Stimulated activated CD8-positive, alpha-beta memory T cell treated with anti-CD3 and anti-CD28 coated beads, Interleukin-12 subunit alpha, Interleukin-12 subunit beta, amount 100 ng/mL, for 1 hour (primary cell): ENCODE measurements at places on chromosomes 1 and 21.

GRCh38 chr1:66335859-66336640, 197.9 kb upstream of the SGIP1 start:
- peak; percentile 44 for DNase-seq

- no peak for DNase-seq
Observed at GRCh38 chr1:63618011-63618410, 24.8 kb downstream of the PGM1 start.

GRCh38 chr1:15952317-15953258, 23.3 kb downstream of the ZBTB17 start:
- DNase-seq, result no peak

- DNase-seq, result no peak
Observed at GRCh38 chr1:9782116-9782751, 41.5 kb downstream of the CLSTN1 start.

DNA sequence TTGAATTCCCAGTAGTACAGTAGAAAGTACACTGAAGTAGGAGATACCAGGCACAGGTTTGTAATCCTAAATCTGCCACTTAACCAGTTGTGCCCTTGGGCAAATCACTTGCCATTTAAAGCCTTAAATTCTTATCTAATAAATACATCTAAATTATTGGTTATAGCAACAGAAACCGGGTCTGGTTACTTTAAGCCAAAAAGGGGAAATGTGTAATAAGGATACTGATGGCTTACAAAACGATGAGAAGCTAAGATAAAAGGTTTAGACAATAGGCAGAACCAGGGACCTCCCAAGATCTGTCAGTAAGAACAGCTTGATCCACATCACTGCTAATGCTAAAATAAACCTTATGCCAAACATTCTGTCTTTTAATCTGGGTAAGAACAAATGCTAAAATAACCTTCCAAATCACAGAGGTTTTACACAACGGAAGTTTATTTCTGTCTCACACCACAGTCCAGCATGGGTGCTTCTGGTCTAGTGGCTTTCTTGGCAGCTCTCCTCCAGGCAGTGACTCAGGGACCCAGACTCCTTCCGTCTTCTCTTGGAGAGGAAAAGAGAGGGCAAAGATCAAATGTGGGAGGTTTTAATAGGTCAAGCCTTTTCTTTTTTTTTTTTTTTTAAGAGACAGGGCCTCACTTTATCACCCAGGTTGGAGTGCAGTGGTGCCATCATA, 16.5 kb upstream of the ZMYM1 start:
- DNase-seq, result no peak

DNA sequence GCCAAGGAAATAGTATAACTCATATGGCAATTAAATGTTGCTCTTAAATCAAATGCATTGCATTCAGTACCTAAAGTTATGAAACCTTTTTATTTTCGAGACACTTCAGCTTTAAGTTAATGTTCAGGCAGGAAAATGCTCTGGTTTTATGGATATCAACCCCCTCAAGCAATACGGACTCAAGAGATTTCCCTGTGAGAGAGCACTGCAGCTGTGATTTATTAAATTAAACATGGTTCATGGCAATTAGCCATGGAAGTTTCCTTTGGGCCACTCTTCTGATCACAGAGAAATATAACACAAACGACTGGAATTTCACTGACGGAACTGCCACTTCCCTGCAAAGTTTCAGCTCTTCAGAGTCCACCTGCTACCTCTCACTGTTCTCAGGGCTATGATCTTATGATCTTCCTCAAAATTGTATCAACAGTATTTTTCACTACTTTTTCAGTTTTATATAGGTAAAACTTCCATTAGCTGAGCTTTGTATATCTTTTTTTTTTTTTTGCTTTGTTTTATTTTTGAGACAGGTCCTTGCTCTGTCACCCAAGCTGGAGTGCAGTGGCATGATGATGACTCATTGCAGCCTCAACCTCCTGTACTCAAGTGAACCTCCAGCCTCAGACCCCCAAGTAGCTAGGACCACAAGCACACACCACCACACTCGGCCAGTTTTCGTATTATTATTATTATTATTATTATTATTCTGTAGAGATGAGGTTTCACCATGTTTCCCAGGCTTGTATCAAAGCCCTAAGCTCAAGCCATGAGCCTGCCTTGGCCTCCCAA, 923.1 kb upstream of the TMPRSS15 start:
- DNase-seq, result no peak

DNA sequence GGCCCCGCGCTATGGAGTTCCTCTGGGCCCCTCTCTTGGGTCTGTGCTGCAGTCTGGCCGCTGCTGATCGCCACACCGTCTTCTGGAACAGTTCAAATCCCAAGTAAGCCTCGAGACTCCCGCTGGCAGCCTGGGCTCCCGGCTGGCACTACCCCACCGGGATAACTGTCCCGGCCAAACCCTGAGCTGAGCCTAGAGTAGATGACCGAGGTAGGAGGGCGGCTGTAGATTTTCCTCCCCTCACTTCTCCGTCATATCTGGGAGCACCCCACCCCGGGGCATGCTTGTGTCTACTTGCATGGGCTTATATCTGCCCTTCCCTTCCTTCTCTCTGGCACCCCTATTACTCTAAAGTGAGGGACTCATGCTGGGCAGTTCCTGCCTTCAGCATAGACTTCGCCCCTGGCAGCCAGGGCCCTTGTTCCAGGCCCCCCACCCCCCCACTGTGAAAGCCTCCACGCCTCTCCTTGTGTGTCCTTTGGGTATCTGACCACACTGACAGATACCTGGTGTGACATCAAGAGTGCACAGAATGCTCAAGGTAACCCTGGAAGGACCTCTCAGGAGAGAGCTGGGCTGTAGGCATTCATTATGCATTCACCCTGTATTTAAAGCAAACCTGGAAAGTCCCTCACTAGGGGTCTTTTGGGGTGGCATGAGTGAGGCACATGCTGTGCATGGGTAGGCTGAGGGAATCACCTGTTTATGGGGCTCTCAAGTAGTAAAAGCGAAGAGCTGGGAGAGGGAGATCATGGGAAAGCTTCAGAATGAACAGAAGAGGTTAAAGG, 485 bp downstream of the EFNA1 start:
- no peak for DNase-seq

DNA sequence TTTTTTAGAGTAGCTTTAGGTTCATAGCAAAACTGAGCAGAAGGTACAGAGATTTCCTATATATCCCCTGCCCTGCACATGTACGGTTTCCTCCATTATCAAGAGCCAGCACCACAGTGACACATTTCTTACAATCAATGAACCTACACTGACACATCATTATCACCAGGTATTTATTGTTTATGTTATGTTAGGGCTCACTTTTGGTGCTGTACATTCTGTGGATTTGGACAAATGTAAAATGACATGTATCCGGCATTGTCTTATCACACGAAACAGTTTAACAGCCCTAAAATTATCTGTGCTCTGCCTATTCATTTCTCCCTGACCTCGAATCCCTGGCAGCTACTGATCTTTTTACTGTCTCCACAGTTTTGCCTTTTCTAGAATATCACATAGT, 93.7 kb upstream of the DPH5 start:
- no peak for DNase-seq

GRCh38 chr21:44913425-44914175, 7.1 kb downstream of the ITGB2 start:
- DNase-seq, result no peak

DNA sequence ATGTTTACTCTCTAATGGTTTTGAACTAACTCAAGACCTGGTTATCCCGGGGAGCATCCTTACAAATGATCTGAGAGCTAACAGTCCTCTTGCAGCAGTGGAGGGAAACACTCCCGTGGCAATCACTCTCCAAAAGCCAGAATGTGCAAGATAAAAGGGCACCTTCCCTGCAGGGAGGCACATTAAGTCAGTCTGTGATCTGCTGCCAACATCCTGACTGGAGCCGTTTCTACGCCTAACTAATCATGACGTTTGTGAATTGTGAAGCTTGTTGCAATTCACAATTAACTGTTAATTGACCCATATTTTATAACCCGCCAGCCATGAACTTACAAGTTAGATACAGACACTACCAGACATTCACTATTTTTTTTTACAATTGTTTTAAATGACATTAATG, 52.1 kb upstream of the LGALS8 start:
- DNase-seq, result no peak

GRCh38 chr1:54461731-54462596, 55.8 kb upstream of the SSBP3 start:
- no peak for DNase-seq

DNA sequence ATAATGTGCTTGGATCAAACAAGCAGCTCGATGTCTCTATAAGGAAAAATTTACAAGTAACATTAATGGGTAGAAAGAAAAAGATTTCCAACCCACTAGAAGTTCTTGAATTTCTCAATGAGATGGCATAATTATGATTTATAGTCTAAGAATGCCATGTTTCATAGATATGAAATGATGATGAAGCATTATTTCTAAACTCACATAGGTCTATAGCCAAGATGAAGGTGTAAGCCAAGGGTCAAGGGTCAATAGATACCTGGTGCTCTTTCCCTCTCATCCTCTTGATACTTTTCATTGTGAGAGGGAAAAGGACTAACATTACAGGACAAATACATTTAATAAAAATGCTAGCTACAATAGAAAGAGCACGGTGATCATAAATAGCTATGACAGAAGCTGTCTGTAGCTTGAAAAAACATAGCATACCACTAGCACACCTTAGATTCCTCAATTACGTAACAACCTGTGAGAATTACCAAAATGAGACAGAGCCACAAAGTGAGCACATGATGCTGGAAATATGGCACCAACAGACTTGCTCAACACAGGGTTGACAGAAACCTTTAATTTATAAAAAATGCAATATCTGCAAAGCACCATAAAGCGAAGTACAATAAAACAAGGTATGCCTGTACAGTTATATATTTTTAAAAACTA, 26.3 kb upstream of the F13B start:
- DNase-seq, result no peak

DNA sequence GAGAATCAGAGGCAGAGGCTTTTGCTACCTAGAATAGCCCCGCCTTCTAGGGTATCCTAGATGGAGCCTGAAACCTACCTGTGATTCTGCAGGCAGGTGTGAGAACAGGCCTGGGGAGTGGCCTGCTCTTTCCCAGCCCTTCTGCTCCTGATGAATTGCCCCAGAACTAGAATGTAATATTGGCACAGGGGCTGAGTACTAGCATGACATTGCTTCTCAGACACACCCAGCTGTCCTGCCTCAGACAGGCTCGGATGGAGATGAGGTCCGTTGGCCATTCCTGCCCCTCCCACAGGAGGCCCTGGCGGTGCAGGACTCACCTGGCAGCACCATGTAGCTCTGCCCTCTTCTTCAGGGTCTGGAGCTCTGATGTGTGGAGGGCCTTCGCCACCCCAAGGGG, 237.6 kb downstream of the GRIK3 start:
- DNase-seq, result no peak

GRCh38 chr1:39832294-39832693, 43.6 kb upstream of the BMP8B start:
- no peak for DNase-seq

GRCh38 chr1:27872059-27872801, at the start of gene THEMIS2:
Gene THEMIS2, plus strand, starts transcription at chr1:27872544. Its CDS starts 28 bp downstream, at chr1:27872572.
- peak; percentile 66 for DNase-seq

DNA sequence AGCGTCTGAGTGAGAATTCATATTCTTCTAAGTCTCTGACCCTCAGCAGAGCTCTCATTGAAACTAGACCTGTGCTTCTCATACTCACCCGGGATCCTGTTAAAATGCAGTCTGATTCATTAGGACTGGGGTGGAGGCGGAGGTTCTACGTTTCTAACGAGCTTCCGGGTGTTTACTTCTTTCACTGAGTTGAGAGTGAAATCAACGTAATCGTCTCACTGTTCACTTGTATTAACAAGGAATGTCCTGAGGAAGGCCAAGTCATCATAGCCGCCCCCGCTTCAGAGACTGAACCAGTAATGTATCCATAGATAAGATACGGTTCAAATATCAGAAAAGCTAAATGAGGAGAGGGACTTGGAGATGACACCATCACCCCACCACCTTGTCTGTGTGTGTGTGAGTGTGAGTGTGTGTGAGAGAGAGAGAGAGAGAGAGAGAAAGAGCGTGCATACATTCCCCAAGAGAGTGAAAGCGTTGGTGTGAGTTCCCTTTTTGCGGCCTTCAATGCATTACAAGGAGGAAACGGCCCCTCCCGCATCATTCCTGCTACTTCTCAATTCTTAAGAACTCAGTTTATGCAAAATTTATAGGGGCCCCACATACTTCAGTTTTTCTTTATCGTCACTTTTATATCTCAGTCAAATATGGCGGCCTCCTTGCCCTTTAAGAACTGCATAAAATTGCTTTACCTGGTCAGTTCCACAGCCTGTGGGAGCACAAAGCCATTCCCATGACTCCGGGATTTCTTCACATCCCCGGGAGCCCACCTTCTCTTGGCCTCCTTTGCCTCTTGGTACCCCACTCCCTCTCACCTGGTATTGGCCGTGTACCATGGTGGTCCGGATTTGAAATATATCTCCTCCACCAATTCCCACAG, 19.8 kb downstream of the KMO start:
- DNase-seq, result peak; percentile 1

GRCh38 chr1:55622074-55622473, 406.9 kb upstream of the USP24 start:
- no peak for DNase-seq
